ENCODE measurements at places on chromosomes 2 and 18. TPM values are rescaled to one million over a fixed set of nuclear protein-coding genes. Genes with fewer than 3 reads are reported as not detected.

SCN7A gene
- not detected for total RNA-seq

TTN gene
- total RNA-seq, result 0.01 TPM

DCDC2C gene
- total RNA-seq, result 0.24 TPM

CHRND gene
- total RNA-seq, result not detected

RASGRP3 gene
- total RNA-seq, result 1.6 TPM

SGO2 gene
- 17.0 TPM for total RNA-seq

All from A549 treated with DMSO at 1 μM for 4 hours (cell line).